ENCODE measurements at places on chromosomes 16 and 17.

- no peak for DNase-seq
Measured at GRCh38 chr17:77592106-77592865, 366.2 kb upstream of the TNRC6C start.

DNA sequence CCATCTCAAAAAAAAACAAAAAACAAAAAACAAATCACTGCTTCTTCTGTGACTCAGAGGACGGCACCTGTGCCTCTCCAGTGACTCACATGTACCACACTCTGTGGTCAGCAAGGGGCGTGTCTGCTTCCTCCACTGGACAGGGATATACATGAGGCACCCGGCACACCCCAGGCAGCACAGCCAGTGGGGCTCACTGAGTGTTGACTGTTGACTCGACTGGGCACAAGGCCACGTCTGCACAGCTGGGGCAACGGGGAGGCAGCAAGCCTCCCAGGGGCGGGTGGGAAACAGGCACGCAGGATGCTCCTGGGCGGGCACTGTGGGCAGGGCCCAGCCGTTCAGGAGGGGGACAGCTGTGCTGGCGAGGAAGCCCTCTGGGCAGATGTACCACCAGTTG lies 64.1 kb downstream of the TIMM22 start:
- DNase-seq: peak; percentile 99

DNA sequence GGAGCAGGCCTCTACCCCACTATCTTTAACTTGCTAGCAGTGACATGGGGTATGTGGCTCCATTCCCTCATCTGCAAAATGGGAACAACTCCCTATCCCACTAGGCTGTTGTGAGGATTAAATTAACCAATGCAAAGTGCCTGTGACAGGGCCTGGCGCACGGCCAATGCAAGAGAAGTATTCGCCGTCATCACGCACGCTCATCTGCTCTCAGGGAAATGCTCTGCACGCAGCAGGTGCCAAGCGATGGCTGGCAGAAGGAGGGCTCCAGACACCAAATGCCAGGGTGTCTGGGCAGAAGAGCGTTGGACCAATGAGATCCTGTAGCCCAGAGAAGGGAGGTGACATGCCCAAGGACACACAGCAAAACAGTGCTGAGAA lies 17.3 kb downstream of the FAM83G start:
- DNase-seq: no peak

GRCh38 chr16:27640277-27640600 lies 90.3 kb downstream of the KATNIP start:
- no peak for DNase-seq

GRCh38 chr16:81928975-81929374 lies 82.3 kb downstream of the SDR42E1 start:
- DNase-seq: no peak

GRCh38 chr16:4111748-4112696 lies 4.2 kb downstream of the ADCY9 start:
- DNase-seq: peak; percentile 80
